Stimulated activated CD4-positive, alpha-beta T cell treated with anti-CD3 and anti-CD28 coated beads, Interleukin-1b, Interleukin-23, amount 100 ng/mL, for 4 hours (primary cell): ENCODE measurements at places on chromosomes 13 and 19.

DNA sequence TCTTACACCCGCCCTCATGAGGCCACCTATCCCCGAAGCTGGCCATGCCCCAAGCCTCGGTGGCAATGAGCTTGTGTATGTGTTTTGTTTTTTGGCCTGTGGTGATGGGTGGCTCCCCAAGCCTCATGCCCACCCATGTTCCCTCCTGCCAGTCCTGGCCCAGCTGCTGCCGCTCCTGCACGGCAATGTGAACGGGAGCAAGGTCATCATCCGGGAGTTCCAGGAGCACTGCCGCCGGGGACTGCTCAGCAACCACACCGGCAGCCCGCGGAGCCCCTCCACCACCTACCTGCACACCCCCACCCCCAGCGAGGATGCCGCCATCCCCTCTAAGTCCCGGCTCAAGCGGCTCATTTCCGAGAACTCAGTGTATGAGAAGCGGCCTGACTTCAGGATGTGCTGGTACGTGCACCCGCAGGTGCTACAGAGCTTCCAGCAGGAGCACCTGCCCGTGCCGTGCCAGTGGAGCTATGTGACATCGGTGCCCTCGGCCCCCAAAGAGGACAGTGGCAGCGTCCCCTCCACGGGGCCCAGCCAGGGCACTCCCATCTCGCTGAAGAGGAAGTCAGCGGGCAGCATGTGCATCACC, 24.6 kb downstream of the UBXN6 start:
- DNase-seq = no peak

GRCh38 chr19:2756921-2757881, 17.4 kb upstream of the SLC39A3 start:
- DNase-seq = no peak

GRCh38 chr13:76944456-76944855, 3.9 kb upstream of the ACOD1 start:
- DNase-seq = no peak

- DNase-seq = no peak
Measured at GRCh38 chr13:66207610-66208009, 1022.5 kb downstream of the PCDH9 start.

GRCh38 chr13:78100486-78100885, 181.9 kb upstream of the EDNRB start:
- DNase-seq = no peak

- DNase-seq = peak; percentile 21
Measured at GRCh38 chr19:32676186-32676894, 692 bp downstream of the RGS9BP start.

- no peak for DNase-seq
Measured at GRCh38 chr13:63595811-63596210, 2180.2 kb upstream of the PCDH20 start.

DNA sequence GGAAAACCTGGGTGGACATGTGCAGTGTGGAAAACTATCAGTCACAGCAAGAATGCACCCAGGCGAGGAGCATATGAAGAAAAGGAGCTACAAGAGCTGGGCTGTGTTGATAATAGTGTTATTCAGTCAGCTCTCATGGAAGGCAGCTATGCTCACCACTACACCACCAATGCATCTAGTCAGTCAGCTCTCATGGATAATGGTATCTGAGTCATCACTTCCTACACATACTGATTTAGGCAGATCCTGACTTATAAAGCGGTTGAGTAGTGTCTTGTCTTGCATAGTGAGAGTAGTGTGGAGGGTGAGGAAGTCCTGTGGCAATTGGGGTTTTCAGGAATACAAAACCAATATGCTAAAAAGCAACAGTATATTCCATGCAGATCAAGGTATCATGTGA, 9.1 kb upstream of the ZNF160 start:
- no peak for DNase-seq

GRCh38 chr13:71864986-71865873, 1.8 kb downstream of the DACH1 start:
- no peak for DNase-seq

GRCh38 chr13:86155756-86156155, 356.5 kb upstream of the SLITRK6 start:
- no peak for DNase-seq

- DNase-seq = no peak
Measured at GRCh38 chr19:48511321-48511731, 309 bp downstream of the LMTK3 start.

GRCh38 chr19:48867123-48867745, 1.2 kb downstream of the PLEKHA4 start:
- no peak for DNase-seq

- DNase-seq = no peak
Measured at GRCh38 chr13:83975655-83976165, 93.4 kb upstream of the SLITRK1 start.

- no peak for DNase-seq
Measured at GRCh38 chr13:93674337-93674755, 447.7 kb downstream of the GPC6 start.

GRCh38 chr13:44117816-44118215, 238.1 kb downstream of the LACC1 start:
- no peak for DNase-seq

DNA sequence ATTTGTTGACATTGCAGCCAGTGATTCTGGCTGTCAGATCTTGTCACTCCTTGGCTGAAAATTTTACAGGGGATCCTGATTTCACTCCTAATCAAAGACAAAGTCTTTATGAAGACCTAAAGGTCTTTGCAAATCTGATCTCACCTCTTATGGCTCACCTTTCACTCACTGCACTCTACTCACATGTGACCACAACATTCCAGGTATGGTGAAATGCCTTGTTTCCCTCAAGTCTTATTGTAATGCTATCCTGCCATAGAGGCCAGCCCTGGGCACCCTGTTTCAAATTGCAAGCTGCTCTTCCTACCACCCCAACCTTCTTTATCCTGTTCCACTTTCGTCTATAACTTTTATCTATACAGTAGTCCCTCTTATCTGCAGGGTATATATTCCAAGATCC, 200.1 kb downstream of the NDFIP2 start:
- no peak for DNase-seq

- no peak for DNase-seq
Measured at GRCh38 chr19:49954933-49955332, 6.0 kb downstream of the SIGLEC11 start.

- no peak for DNase-seq
Measured at GRCh38 chr13:80469853-80470381, 129.0 kb upstream of the SPRY2 start.
